ENCODE measurements at places on chromosomes 4 and X.

DNA sequence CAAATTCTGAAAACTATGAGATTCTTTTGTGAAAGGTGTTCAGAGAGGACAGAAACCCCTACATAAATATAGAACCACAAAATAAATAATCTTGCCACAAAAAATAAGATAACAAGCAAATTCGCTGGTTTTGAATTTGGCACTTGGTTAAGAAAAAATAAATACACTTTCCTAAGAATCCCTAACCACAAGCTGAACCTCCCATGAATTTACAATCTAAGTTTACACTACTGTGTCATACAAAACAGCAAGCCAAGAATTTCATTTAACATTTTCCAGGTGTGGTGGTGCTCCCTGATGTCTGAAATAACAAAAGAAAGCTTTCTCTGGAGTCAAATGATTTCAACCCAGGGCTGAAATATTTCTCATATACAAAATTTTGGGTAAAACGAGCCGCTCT is 121.0 kb downstream of the KCNIP4 start:
- no peak for DNase-seq

- DNase-seq: no peak
Measured at GRCh38 chr4:71334465-71334882, 4.3 kb upstream of the SLC4A4 start.

GRCh38 chr4:40954088-40954668 is 204.4 kb downstream of the NSUN7 start:
- DNase-seq: no peak

DNA sequence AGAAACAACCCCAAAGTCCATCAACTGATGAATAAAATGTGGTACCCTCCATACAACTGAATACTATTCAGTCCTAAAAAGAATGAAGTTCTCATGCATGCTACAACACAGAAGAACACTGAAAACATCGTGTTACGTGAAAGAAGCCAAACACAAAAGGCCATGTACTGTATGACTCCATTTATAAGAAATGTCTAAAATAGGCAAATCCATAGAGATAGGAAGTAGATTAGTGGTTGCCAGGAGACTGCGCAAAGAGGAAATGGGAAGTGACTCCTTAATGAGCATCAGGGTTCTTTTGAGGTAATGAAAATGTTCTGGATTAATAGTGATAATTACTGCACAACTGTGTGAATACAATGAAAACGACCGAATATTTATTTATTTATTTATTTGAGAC is 23.4 kb downstream of the FBXW7 start:
- DNase-seq: no peak

- DNase-seq: no peak
Measured at GRCh38 chr4:168825975-168826374, 184.1 kb downstream of the CBR4 start.

GRCh38 chr4:146255463-146255862 is 41.1 kb downstream of the REELD1 start:
- no peak for DNase-seq

DNA sequence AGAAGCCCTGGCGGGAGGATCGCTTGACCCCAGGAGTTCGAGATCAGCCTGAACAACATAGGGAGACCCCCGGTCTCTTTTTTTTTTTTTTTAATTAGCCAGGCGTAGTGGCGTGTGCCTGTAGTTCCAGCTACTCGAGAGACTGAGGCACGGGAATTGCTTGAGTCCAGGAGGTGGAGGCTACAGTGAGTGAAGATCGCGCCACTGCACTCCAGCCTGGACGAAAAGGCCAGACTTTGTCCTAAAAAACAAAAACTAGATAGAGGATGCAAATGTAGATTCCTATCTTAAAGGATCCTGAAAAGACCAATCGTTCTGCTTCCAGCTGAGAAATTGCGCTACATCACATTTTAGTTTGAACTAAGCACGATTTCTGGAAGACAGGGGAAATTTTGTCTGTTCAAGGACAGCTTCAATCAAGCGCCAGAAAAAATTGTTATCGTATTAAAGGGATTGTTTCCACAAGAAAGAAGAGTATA is 627 bp upstream of the HSD17B11 start:
- no peak for DNase-seq

GRCh38 chrX:21741869-21742701 is 15.8 kb downstream of the SMPX start:
- DNase-seq: no peak

DNA sequence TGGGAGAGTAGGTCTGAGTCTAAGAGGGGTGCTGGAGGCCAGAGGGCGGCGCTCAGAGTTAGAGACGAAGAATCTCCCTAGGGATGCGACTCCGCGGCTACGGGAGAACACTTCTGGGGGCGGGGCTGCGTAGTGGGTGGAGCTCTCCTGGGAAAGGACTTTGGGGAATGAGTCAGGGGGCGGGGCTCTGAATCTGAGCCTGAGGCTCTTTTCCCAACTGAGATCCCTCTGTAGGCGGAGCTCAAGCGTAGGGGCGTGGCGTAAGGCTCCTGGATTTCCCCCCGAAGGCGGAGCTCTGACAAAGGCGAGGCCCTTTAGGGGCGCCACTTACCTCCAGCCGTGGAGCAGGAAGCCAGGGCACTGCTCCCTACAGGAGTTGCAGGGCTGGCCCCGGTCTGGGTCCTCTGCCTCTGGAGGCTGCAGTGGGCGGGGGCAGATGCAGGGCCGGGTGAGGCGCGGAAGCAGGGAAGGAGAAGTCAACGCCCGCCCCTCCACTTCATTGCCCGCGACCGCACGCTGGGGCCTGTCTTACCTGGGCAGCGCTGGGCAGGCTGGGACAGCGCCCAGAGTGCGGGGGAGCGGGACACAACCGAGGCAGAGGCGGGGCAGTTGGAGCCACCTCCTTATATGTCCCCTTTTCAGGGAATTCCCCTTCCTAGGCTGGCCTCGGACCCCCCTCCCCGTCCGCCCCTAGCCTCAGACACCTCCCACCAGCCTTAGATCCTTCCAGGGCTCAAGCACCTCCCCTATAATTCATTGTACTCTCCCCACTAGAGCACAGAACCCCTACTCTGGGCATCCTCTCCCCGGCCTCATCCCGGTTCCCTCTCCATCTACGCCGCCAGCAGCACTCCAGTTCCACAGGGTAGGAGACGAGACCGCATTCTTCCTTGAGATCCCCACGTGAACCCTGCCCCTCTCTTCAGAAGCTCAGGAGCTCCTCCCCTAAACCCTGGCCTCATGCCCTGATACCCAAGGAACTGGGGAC is 1.6 kb downstream of the PRICKLE3 start:
- DNase-seq: no peak

GRCh38 chr4:57924951-57925350 is 814.8 kb upstream of the IGFBP7 start:
- DNase-seq: no peak

- no peak for DNase-seq
Measured at GRCh38 chrX:123422875-123423274, 238.8 kb downstream of the GRIA3 start.

DNA sequence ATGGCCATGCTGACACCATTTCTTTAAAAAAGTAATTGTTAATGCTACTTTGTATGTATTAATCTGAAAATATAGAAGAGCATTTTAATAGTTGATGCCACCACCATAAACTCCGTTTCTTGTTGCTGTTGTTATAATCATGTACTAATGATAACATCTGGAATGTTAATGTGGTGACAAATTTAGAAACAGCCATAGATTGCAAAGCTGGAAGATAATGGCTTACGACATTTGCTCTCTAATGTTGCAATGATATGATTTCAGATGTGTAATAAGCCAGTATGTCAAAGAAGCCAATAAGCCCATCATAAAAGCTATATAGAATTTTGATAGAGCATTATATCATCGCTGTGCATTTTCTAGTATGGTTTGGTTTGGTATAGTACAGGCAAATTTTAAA is 579.4 kb upstream of the ZFP42 start:
- DNase-seq: no peak

GRCh38 chrX:9988762-9989161 is 21.6 kb downstream of the CLDN34 start:
- DNase-seq: no peak

DNA sequence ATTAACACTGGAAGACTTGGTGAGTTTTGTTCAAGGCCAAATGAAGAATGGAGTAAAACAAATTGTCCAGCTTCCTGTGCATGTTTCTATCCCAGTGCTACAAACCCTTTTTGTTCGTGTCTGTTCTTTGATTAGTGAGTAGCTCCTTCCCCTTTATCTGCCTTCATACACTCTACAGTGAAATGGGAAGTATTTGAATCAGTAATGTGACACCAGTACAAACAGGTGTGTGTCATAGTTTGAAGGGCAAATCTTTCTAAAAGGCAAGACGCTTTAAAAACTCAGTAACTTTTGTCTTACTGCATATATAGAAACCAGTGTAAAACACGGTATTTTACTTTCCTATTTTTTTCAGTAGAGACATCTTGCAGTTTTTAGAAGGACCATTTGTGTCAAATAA is 5.9 kb downstream of the ARHGEF38 start:
- DNase-seq: no peak

GRCh38 chr4:19327364-19327763 is 924.3 kb upstream of the SLIT2 start:
- no peak for DNase-seq

DNA sequence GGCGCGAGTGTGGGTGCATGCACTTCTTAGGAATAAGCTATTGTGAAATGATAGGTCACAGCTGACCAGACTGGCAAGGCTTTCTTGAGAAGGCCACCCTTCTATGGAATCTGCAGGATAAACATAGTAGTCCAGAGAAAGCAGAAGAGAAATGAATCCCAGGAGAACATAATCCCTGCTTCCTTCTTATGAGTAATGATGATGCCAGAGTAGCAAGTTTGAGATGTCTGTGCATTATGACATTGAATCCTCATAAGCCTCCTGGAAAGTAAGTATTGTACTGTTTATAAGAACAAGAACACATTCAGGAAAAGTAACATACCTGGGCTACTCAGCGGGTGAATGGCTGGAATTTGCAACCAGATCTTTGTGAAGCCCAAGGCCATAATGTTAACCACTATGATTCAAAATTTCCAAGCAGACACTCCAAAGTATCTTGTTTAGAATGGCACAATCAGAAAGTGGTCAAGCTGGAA is 272.1 kb upstream of the HS3ST1 start:
- no peak for DNase-seq

DNA sequence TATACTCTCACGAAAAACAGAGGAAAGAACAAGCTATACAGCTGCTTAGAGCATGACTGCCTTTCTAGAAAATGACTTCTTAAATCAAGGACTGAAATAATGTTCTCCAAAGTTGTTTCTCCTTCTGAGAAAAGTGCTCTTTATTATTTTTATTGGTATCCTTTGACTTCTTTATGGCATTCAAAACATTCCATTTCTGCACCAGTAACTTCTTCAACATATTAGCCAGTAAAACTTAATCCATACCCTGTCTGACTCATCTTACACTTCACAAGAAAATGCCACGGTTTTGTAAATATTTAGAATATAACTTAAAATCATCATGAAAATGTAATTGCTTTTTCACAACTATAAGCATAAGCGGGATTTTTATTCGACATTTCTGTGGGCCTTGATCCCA is 180.4 kb downstream of the NR3C2 start:
- DNase-seq: no peak

GRCh38 chrX:16175329-16176061 is 8.2 kb downstream of the MAGEB17 start:
- no peak for DNase-seq

DNA sequence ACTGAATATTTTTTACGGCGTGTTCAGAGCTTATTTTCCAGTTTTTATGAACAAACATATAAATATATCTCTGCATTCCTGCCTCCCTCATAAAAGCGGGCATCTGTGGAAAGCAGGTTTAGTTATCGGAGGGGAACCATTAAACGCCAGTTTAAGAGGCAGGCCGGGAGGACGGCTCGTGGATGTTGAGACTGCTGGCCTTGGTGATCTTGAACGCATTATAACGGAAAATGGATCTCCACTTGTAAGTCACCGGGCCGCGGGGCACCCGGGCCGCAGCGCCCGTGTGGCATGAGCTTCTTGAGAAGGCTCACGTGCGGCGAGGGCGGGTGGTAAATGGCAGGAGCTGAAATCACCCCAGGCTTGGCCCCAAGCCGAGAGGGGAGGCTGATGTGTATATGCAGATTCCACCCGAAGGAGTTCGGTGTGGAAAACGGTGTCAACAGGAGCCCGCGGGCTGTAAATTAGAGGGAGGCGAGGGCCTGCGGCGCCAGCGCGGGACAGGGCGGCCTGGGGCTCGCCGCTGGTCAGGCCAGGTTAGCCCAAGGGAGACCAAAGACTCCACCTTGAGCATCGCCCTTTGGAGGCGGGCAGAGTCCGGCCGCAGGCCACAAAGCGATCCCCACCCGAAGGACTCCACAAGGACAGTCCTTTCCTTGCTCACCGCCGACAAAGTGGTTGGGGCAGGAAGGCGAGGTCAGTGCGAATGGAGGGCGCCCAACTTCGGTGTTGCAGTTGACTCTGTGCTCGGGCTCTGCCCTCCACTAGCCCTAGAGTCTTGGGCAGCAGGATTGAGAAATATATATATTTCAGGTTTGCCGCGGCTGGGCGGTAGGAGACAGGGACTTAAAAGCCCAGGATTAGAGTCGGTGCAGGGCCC is 1.3 kb upstream of the HAND2 start:
- DNase-seq: no peak

- no peak for DNase-seq
Measured at GRCh38 chr4:85555206-85555605, 80.3 kb downstream of the ARHGAP24 start.

DNA sequence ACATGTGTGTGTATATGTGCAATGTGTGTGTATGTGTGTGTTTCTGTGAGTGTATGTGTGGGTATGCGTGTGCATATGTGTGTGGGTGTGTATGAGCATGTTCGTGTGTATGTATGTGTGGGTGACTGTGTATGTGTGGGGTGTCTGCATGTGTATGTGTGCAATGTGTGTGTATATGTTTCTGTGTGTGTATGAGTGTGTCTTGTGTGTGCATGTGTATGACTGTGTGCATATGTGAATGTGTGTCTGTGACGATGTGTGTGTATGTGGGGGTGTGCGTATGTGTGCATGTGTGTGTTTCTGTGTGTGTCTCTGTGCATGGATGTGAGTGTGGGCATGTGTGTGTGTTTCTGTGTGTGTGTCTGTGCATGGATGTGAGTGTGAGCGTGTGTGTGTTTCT is 4.2 kb upstream of the ATP2B3 start:
- no peak for DNase-seq

- DNase-seq: no peak
Measured at GRCh38 chrX:48737940-48738339, 23.6 kb upstream of the GLOD5 start.

DNA sequence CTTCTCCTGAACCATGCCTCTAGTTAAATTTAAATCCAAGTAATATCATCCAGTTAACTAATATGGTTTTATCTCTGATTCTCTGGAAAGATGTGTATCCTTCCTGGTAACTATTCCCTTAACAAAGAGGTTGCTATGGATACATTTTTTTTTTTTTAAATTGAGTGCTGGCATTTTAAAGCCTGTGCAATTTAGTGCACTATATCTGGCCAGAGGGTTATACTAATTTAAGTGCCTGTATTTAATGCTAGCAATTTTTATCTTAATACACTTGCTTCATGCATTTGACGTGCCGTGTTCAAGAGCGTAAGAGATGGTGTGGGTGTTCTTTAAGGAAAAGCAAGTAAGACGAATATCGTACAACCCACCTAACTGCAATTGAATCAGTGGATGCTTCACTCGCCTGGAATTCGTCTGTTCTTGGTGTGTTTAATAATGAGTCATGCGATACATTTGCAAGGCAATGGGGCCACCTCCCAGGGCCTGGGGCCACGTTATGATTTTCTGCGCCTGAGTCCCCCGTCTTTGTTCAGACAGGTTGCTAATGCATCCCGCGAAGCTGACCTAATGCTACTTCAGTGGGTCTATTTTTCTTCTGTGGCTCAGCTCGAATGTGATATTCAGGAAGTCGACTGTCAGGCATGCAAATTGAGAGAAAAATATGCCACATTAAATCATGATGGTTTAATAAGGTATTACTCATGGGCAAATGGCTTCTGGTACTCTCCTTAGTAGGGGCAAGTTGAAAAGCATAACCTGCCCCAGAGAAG is 14.2 kb upstream of the MID1 start:
- no peak for DNase-seq
